ENCODE measurements at places on chromosomes 16 and 17. TPM values are rescaled to one million over a fixed set of nuclear protein-coding genes. Genes with fewer than 3 reads are reported as not detected.

GCSH gene
- 235 TPM for total RNA-seq

JPT1 gene
- 236 TPM for total RNA-seq

MRPL38 gene
- total RNA-seq: 57.4 TPM

SYT17 gene
- total RNA-seq: 7.2 TPM

MYL11 gene
- total RNA-seq: 0.68 TPM

RDM1 gene
- 28.8 TPM for total RNA-seq

SLC16A6 gene
- total RNA-seq: 0.09 TPM

AANAT gene
- total RNA-seq: not detected

TBX4 gene
- not detected for total RNA-seq

DDX5 gene
- 1,090 TPM for total RNA-seq

RAB26 gene
- total RNA-seq: 4.4 TPM

C17orf113 gene
- total RNA-seq: 2.2 TPM

DNA sequence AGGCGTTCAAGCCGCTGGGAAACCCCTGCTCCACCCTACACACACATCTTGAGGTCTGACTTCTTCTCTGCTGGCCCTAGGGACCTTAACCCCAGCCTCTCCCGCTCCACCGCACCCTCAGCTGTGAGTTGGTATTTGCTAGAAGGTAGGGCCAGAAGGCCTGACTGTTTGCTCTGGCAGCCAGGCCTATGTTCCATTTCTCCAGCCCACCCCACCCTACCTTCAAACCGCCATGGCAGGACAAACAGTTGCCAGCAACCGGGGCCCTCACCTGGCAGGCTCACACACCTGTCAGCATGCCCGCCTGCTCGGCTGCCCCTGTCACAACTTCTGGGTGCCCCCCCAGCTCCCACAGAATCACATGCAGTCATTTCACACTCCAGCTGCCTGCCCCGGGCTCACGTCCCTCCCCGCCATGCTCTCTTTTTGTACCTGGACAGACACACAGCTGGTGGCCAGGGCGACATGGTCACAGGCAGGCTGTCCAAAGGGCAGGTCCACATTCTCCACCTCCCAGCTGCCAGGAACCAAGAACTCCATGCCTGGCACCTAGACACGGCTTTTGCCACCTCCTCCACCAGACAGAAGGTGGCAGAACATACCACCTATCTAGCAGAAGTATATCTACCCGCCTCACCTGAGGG, 2.6 kb upstream of the ATP2A3 start:
- DNase-seq: no peak

GRCh38 chr16:85355515-85355837, 243.2 kb upstream of the CIBAR2 start:
- no peak for DNase-seq

- DNase-seq: peak; percentile 90
Observed at GRCh38 chr17:48791128-48792032, 25.6 kb downstream of the TTLL6 start.

DNA sequence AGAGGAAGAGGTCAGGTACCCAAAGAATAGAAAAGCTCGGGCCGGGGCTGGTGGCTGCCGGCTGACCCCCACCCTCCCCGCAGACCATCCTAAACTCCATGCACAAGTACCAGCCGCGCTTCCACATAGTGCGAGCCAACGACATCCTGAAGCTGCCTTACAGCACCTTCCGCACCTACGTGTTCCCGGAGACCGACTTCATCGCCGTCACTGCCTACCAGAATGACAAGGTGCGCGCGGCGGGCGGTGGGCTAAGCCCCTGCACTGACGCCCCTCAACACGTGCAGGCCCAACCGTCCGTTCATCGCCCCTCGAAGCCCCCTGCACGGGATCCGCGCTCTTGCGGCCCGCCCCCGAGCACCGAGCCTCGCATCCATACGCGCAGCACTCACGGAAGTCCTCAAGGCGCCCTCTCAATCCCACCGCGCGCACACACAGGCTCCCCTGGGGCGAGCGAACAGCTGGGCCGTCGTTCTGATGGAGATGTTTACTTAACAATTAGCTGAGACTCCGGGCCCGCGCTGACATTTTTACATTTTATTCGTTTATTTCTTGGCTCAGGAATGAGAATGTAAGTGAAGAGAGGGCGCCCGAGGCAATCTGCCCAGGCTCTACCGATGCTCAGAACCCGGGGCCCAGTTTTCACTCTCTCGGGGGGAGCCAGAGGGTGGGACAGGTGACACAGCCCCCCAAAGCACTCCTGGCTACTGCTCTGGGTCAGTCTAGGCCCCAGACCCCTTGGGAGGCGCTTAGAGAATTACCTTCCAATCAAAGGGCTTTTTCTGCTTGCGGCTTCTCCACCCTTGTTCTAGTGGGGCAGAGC, 3.5 kb downstream of the TBX2 start:
- peak; percentile 67 for DNase-seq

DNA sequence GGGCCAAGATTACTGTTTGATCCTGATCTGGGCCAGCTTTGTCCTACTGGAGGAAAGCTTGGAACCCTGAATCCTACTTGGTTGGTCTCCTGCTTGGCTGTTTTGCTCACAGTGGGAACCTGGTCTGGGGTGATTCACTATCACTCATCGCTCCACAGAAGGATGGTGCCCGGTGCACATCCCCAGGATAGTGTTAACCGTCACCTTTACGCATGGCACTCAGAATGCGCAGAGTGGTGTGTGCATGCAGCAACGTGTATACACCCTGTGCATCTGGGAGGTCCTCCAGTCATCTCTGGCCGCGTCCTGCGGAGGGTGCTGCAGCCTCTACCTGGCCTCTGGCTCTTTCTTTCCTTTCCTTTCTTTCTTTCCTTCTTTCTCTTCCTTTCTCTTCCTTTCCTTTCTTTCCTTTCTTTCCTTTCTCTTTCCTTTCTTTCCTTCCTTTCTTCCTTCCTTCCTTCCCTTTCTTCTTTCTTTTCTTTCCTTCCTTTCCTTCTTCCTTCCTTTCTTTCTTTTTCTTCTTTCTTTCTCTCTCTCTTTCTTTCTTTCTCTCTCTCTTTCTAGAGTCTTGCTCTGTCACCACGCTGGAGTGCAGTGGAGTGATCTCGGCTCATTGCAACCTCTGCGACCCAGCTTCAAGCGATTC, 13.1 kb downstream of the SOCS3 start:
- DNase-seq: no peak

- DNase-seq: no peak
Observed at GRCh38 chr17:4407851-4408250, 25.9 kb upstream of the SPNS3 start.

GRCh38 chr17:70096861-70097260, 21.8 kb downstream of the KCNJ16 start:
- no peak for DNase-seq

DNA sequence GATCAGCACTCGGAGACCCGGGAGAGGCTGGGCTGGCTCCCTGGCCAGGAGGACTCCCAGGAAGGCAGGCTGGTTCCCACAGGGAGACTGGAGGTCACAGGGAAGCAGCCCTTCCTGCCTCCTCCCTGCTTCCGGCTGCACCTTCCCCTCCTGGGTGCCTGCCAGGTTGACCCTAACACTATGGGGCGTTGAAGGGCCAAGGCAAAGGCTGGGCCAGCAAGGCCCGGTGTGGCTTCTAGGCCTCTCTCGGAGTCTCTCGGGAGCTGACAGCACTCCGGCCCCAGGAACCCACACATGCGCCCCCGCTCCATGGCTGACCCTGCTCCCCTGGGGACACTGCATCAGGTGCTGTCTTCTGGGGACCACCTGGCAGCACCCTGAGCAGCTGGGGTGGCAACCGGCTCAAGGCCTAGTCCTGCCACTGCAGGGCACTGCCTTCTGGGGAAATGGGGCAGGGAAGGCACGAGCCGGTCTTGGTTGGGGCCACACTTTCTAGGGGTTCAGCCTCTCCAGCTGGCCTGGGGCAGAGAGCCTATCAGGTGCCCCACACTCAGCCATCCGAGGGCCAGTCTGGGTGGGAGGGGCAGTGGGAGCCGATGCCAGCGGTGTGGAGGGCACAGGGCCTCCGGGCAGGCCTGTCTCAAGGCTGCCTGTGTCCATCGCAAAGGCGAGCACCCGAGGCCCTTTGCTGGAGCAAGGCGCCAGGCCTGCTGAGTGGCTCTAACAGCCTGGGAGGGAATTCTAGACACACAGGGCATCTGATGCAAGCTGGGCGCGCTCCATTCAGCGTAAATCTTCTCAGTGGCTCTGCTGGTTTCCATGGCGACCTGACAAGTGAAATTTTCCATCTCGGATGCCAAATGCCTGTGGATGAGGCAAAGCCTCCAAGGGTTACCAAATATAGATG, 5.6 kb upstream of the MTSS2 start:
- peak; percentile 45 for DNase-seq

DNA sequence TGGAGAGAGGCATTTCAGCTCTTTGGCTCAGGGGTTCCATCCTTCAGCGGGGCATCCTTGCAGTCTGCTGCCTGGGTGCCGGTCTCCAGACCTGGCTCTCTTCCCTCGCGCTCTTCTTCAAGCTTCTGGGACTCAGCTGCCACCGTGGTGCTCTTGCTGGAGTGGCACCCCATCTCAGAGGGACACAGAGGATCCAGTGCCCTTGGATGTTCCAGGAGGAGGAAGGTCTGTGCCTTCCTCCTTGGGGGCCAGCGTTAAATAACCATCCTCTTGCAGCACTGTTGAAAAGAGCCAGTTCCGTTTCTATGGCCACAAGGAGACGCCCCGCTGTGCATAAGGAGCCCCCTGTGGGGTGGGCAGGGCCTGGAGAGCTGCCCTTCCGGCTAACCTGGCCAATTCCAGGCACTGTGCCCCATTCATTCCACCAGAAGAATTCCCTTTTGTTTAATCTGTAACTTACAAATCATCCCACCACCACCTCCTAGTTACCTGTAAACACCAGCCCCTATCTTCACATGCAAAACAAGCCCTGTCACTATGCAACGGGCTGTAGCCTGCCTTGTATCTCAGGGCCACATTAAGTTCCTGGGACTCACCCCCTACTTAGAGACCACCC, 8.6 kb downstream of the CHD9NB start:
- peak; percentile 67 for DNase-seq

DNA sequence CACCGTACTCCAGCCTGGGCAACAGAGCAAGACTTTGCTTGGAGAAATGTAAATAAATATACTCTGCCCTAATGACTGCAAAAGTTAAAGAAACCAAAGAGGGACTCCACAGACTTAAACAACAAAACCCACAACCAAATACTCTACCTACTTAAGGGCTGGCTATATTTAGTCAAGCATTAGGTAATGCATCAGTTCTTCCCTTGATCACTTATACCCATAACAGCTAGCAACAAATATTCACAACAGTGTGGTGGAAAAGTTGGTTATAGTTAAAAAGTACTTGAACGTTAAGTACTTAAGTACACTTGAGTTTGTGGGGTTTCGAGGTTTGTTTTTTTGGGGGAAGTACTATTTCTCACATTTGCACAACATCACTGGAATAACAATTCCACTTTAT, 5.4 kb upstream of the HEXIM2 start:
- DNase-seq: no peak

GRCh38 chr16:54200161-54200534, 86.4 kb downstream of the IRX3 start:
- no peak for DNase-seq

GRCh38 chr17:58303971-58304749, 23.4 kb upstream of the MPO start:
- peak; percentile 67 for DNase-seq

DNA sequence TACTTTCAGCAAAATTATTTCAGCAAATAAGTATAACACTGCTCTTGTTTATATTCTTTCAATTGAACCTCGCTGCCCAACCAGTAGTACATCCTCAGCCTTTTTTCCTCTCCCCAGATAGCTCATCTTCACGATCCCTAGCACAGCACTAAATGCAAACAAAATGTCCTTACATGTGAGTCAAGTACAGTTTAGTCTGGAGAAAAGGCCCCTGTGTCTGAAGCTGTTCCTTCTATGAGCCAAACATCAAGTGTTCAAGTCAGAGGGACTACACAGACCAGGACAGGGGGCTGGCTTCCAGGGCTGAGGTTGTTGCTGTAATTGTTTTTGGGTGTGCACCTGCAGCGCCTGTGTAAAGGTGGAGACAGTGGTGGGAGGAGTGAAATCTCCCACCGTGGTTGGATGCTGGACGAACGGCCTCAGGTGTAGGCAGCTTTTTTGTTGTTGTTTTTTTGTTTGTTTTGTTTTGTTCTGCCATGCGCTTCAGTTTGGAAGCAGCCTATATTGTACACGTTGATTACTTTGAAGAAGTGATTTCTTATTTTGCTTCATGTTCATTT, 147.1 kb downstream of the PRKCA start:
- DNase-seq: no peak

DNA sequence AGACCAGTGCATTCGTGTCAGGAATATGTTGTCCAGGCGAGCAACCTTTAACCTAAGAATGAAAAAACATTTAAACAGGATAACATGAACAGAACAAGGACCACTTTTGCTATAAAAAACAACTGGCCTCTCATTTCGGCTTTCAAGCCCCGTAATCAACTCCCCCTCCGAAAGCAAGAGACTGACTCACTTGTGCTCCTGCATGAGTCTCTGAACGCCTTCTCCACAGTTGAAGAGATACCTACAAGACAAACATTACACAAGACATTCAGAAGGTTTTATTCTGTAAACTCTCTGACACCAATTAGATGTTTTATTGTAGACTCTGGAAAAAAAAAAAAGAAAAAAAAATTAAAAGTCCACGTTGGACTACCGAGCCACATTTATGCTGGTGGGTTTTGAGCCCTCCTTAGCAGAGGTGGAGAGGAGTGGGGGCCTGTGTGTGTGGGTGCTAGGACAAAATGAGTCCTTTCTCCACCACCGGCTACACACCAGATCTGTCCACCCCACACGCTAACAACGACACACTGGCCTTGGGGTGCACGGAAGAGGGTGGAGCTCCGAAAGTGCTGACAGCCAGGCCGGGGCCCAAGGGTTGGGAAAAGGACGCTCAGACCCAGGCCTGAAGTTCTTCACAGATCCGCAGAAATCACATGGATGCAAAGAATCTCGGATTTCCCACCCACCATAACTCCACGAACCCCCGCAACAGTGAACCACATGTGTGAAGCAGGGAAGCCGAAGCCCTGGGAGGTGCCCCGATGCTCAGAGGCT, 759 bp downstream of the ELAC2 start:
- DNase-seq: no peak

- peak; percentile 93 for DNase-seq
Observed at GRCh38 chr17:74852237-74853047, 7.2 kb downstream of the GRIN2C start.

- DNase-seq: no peak
Observed at GRCh38 chr17:42563543-42563942, 1.6 kb downstream of the COASY start.

DNA sequence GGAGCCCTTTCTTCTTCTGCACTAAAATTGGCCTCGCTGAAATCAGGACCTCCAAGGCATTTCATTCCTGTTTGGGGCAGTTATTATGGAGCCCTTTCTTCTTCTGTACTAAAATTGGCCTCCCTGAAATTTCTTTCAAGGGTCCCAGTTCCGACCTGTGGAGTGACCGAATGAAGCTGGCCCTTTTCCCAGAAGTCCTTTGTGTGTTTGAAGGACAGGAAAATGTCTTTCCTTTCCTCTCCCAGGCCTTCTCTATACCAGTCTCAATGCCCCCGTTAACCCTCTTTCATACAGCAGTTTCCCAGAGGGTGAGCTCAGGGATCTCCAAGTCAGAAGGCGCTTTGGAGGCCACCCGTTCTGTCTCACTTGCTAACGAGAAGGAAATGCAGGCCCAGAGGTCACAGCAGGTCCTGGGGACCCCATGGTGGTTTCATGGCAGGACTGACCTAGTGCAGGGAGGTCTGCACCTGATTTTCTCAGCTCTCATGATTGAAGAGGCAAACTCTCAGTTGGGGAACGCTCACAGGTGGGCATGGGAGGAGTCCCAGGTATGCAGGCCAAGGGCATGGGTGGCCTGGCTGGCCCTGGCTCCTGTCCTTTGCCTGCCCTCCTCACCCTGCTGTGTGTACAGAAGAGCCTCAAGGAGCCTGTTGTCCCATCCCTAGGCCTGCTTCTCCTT, 37.1 kb upstream of the DOC2B start:
- DNase-seq: no peak

- DNase-seq: no peak
Observed at GRCh38 chr16:56980201-56980535, 9.2 kb upstream of the NLRC5 start.

- no peak for DNase-seq
Observed at GRCh38 chr17:81456798-81457197, 55.8 kb downstream of the ACTG1 start.
